ENCODE measurements at places on chromosomes 1 and 21. TPM values are rescaled to one million over a fixed set of nuclear protein-coding genes. Genes with fewer than 3 reads are reported as not detected.

Gene NUF2
- total RNA-seq: 1.0 TPM

Gene GUCA2A
- not detected for total RNA-seq

Gene CHI3L2
- total RNA-seq: 1.1 TPM

Gene STPG1
- total RNA-seq: 4.9 TPM

Gene SPATA45
- total RNA-seq: not detected

Data from left ventricle myocardium inferior (tissue), 1 donor.